ENCODE measurements at places on chromosomes 6 and 20.

DNA sequence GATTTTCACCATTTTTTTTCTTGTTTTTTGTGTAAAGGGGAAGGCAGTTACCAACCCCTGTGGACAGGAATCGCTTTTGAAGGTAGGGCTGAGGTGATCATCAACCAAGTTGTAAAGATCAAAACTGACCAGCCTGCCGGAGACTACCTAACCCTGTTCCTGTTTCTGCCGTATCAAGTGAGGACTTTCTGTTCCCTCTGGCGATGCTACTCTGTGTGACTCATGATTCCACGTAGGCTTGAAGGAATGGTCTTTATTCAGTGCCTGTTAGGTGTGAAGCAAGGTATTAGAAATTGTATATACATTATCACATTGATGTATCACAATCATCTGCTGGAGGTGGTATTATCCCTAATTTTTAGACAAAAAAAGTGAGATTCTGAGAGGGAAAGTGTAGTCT lies 161.3 kb downstream of the SOX4 start:
- no peak for DNase-seq

DNA sequence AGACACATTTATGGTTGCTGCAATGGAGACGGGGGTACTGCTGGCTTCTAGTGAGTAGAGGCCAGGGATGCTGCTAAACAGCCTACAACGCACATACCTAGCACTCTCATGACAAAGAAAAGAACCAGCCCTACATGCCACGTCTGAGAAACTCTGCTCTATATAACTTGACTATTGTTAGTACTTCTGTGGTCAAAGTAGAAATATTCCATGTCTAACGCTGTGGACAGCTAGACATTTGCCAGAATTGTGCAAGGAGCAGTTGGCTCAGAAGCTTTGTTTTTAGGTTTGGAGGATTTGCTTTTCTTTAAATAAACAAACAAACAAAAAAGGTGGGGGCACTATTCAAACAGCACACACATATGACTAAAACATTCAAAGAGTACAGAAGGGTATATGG lies 20.5 kb downstream of the UBE2V1 start:
- no peak for DNase-seq

- peak; percentile 72 for DNase-seq
Observed at GRCh38 chr20:46139908-46140482, 21.9 kb downstream of the CD40 start.

GRCh38 chr6:45075246-45075645 lies 252.9 kb upstream of the RUNX2 start:
- no peak for DNase-seq

GRCh38 chr20:62953839-62954703 lies 1.6 kb downstream of the SLC17A9 start:
- peak; percentile 89 for DNase-seq

- no peak for DNase-seq
Observed at GRCh38 chr6:40788661-40789655, 201.8 kb upstream of the LRFN2 start.

DNA sequence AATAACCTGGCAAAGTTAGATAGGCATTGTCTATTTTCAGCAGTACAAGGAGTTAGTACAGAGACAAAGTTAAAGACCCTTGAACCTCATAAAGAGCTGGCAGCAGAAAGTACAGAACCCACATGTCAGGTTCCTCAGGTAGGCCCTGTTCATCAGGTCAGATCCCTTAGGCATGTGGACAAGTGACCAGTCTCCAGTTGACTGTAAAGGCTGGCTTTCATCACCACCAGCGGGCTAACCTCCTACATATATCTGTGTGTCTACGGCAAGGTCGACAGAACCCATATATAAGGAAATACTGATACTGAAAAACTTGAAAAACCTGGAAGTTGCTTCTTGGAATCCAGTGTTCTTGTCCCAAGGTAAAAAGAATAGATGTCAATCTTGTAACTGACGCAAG lies 223.1 kb upstream of the SGK1 start:
- no peak for DNase-seq

- DNase-seq, result no peak
Observed at GRCh38 chr6:26309731-26310142, 55.3 kb upstream of the BTN3A2 start.

All from H7 (cell line).